Pulmonary artery endothelial cell (primary cell): ENCODE measurements at places on chromosomes 7 and 10. TPM values are rescaled to one million over a fixed set of nuclear protein-coding genes. Genes with fewer than 3 reads are reported as not detected.

The NPC1L1 gene
- total RNA-seq, result not detected in 2 replicates

The TSPAN13 gene
- 19.4 and 24.6 TPM in 2 replicates for total RNA-seq

The CDK1 gene
- 44.6 and 88.6 TPM in 2 replicates for total RNA-seq

The ZNF239 gene
- total RNA-seq, result 1.1 and 2.2 TPM in 2 replicates

The SPAG6 gene
- not detected in 2 replicates for total RNA-seq

The HIP1 gene
- total RNA-seq, result 15.6 and 32.2 TPM in 2 replicates

The ABHD11 gene
- 10.4 and 11.9 TPM in 2 replicates for total RNA-seq

The SIRT1 gene
- total RNA-seq, result 8.5 and 11.2 TPM in 2 replicates

The RAB19 gene
- 0.33 TPM in 1 of 2 replicates, not detected in the other for total RNA-seq

The HHEX gene
- total RNA-seq, result 46.5 and 50.5 TPM in 2 replicates

The EEF1AKMT2 gene
- total RNA-seq, result 22.2 and 28.3 TPM in 2 replicates

The STK31 gene
- total RNA-seq, result 0.07 TPM in 1 of 2 replicates, not detected in the other

The AEBP1 gene
- 2.6 and 5.4 TPM in 2 replicates for total RNA-seq

The PRPF18 gene
- 29.6 and 33.0 TPM in 2 replicates for total RNA-seq

The ATOH7 gene
- not detected in 2 replicates for total RNA-seq

The ATP6V0A4 gene
- total RNA-seq, result 0.04 and 0.86 TPM in 2 replicates

The TMEM140 gene
- total RNA-seq, result 13.4 and 44.6 TPM in 2 replicates

The MKX gene
- not detected in 2 replicates for total RNA-seq

The ANXA8L1 gene
- total RNA-seq, result 0.04 TPM in 1 of 2 replicates, not detected in the other

The NPTX2 gene
- total RNA-seq, result 0.26 and 0.74 TPM in 2 replicates

The HABP2 gene
- total RNA-seq, result not detected in 2 replicates

The ASB4 gene
- under 0.01 TPM in 1 of 2 replicates, not detected in the other for total RNA-seq

The ZCWPW1 gene
- 0.42 and 0.53 TPM in 2 replicates for total RNA-seq
